ENCODE measurements at places on chromosomes 7 and 10.

DNA sequence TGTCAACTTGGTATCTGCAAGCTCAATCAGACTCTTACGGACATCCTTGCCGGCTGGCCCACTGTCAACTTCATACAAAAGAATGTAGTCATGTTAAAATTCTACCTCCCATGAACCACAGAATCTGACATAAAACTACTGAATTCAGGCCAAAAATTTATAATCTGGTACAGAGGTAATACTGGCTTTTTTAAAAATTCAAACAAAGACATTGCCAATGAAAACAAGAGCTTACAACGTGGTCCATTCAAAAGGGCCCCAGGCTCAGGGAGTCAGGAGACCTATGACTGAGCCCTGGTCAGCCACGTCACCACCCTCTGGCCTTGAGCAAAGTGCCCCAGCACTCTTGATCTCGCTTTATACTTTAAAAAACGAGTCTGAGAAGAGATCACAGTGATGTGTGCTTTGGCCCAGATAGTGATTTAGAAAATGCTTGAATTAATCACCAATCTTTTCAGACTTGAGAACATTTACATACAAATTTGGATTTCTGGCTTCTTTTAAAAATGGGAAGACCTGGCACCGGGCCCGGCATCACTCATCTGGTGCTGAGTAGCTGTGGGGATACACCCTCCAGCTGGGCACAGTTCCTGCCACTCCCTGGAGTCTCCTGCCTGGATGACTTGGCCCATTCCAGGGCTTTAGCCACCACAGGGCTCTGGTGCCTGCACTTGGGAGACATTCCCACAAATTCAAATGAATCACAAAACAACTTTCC lies 94.1 kb downstream of the PIP4K2A start:
- DNase-seq = peak; percentile 45

GRCh38 chr10:88073682-88074081 lies 210.3 kb downstream of the PTEN start:
- no peak for DNase-seq

DNA sequence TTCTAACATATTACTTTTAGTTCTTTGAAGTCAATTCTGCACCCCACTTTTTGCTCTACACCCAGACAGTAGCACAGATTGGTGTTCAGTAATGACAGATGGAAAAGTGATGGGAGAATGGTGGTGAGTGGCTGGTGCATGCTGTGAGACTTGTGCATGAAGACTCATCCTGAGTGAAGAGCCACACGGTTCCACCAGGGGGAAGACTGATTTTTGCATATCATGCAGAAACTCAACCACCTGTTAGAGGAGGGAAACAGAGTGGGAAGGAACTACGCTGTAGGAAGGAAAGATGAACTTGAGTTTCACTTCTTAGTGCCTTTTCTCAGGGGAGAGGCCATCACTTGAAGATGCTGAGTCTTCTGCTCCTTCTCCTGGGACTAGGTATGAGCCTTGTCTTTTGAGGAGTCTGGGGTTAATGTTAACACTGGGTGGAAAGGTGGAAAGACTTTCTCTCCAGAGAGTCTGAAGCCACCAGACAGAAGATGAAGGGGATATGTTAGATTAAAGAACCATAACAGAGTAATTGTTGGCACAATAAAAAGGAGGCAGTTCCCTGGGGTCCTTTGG lies 9.3 kb upstream of the PRSS1 start:
- no peak for DNase-seq

GRCh38 chr10:126686268-126686667 lies 15.8 kb upstream of the C10orf90 start:
- DNase-seq = no peak

DNA sequence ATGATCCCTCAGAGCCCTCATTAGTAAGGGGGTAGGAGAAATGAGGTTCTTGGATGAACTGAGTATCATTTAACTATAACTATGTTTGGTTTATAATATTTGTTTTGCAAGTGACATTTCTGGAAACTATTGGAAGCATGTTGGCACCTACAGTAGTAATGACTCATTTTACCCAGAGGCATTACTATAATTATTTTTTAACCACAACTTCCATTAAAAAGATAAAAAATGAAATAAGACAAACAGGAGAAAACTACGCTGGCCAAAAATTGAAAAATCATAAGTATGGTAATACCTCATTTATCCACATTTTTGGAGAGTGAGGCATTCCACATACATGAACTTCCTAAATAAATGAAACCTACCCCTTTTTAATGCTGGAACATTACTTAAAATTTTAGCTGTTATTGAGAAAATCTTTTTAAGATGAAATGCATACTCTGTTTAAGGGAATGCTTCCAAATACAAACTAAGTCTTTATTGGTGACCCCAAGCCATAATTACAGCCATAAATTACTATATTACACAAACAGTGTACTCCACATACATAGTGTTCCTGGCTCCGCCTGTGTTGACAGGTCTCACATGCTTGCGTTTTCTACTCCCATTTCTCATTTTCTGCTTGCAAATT lies 84.6 kb upstream of the CAPZA2 start:
- DNase-seq = no peak

DNA sequence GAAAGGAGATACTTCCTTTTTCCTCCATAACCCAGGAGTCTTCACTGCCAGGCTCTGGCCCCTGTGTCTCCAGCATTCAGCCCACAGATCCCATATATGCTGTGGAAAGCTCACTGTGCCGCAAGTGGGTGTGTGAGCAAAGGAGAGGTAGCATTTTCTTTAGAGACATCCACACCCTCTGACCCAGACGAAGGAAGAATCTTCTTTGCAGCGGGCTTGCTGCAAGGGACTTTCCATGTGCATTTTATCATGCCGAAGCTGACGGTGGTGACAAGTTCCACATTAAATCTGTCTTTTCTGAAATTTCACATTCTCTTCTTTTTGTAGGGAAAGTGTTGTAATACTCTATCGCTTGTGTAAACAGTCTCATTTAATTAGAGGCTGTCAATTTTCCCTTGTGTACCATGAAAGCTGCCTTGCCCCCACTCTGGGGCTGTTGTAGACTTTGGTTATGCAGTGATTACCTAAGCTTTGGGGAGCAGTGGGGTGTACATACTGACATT lies 409.5 kb downstream of the SUGCT start:
- no peak for DNase-seq

DNA sequence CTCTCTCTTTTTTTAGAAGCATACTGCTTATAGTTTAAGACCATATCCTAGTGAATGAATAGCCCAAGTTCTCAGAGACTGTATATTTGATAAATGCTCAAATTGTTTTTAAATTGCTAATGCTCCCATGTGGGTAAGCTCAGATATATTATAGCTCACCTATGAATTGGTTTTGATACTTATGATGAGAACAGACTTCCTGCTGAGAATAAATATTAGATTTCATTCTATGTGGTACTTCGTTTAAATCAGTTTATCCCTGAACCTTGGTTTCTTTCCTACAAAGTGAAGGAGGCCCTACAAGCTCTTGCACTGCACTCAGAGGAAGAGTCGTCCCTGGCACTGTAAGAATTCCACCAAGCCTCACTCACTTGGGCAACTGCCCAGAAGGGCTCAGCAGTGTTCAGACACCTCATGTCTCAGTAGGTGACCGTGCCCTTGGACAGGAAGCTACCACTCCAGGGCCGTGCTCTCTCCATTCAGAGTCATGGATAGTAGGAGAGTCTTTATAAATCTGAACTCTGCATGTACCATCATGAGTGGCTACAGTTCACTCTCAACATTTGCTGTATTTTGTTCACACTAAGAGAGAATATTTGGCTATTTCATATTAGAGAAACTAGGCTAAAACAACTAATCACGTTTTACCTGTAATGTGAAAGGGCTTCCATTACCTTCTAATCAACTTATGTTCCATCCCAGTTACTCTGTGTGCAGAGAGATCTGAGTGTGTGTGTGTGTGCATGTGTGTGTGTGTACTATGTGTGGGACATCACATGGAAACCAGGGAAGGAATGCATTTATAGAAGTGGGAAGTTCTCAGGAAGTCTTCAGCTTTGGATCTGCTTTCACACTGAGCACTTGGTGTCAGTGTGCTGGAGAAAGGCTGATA lies 93.8 kb downstream of the PTPRE start:
- no peak for DNase-seq

DNA sequence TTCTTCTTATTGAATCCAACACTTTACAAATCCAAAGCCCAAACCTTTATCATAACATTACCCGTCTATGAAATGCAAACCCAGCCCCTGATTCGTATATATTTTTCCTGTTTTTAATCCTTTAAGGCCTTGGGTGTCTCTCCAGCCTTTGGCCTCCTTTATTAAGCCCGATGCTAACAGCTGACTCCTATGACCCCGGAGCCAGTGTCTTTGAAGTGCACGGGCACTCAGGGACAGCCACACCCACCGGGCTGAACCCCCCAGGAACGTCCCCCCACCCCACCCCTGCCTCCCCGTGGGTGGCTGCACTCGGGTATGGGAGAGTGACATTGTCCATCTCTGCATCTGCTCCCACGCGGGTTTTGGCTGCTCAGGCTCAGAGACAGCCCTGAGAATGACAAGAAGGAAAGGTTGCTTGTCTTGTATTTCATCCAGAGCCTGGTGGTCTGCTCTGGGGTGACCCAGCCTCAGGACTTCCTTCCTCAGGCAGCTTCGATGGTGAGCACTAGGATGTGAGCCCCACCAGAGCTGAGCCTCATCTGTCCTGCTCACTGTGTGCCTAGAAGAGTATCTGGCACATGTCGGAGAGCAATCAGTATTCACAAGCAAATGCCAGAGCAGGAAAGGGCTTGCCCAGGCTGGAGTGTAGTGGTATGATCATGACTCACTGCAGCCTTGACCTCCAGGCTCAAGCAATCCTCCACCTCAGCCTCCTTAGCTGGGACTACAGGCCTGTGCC lies 210.4 kb downstream of the SKIDA1 start:
- DNase-seq = peak; percentile 15

DNA sequence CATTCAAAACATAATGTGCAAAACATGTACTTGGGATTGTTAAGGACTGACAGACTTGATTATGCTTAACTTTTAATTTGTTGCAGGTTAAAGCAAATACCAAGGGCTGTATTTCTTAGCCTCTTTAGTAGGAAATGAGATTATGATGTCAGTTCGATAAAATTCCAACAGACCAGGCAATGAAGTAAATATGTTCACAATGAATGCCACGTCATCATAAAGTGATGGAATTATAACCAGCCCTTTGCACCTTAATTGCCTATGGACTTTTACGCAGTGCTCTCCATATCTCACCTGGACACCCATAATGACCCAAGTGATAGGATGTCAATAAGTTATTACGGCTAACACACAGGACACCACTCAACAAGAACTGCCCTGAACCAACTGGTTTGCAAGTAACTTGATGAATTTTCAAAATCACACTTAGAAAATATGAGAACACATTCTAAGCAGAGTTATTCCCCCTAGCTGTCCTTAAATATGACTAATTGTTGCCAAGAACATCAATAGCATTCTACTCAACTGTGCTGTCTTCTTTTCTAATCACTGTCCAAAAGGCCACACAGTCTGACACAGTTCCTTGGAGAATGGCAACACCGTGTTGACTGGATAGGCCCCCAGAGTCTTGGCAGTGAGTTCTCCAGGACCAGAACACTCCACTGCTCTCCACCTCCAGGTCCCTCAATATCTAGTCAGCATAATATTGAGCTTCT lies 115.0 kb downstream of the CHCHD3 start:
- no peak for DNase-seq

DNA sequence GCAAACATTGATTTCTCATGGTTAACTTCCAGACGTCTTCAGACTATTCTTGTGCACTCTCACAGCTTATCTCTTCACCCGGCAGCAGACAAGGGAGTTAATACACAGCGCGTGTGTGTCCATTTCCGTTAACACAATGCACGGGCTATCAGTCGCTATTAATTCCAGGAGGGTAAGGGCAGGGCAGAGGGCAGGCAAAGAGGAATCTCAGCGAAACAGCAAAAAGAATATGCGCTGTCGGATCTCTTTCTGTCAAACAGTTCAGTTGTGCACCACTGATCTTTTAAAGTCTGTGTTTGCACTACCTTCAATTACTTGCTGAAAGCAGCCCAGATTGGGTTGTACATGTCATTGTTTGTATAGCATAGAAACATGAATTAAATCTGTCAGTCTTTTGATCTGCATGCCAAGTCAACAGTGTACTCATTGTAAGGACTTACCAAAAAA lies 41.1 kb upstream of the CABCOCO1 start:
- DNase-seq = no peak

- no peak for DNase-seq
These were observed 30.2 kb downstream of the LRRC27 start for GRCh38 chr10:132362151-132362611.

GRCh38 chr7:2652736-2653060 lies 20.9 kb downstream of the TTYH3 start:
- no peak for DNase-seq

GRCh38 chr7:17546592-17546991 lies 248.1 kb downstream of the AHR start:
- no peak for DNase-seq

DNA sequence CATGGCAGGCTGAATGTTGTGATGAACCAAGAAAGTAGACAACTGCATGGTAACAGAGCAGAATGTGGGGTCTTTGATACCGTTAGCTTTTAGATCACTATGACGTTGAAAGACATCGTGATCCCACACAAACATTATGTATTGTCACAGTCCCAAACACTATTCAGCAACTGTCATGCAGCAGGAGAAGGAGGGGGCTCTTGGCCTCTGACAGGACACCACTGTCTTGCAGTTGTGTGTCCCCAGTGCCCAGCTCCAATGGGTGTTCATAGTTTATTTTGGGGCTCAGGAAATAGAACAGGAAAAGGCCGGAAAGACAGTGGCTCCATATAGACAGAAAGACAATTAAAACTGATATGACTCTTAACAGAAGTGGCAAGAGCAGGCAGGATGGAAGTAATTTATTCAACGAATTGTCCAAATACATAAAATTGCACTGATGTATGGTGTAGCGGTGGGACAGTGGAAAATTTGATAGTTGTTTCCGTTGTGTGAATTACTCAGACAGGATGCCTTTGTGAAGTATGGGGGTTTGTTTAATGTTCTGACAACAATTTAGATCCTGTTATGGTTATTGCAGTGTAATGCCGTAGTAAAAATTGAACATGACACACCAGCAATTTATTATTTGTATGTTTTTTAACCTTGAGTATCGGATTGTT lies 292.0 kb downstream of the LRMDA start:
- DNase-seq = no peak

DNA sequence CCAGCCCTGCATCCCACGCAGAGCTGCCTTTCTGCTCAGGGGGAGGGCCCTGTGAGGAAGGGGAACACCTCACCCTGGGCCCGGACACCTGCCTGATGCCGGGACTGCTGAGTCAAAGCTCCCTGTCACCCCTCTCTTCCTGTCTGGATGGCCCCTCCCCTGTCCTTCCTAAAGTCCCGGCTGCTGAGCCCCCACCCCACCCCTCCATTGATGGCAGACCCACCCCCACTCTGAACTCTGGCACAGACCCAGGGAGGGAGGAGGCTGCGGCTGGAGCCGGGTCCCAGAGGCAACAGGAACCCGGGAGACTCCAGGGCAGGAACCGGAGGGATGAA lies 78.7 kb downstream of the ELFN1 start:
- DNase-seq = no peak

- no peak for DNase-seq
These were observed 150.7 kb upstream of the SHH start for GRCh38 chr7:155962968-155963300.

GRCh38 chr7:70646536-70647248 lies 485.3 kb upstream of the GALNT17 start:
- DNase-seq = peak; percentile 4

- no peak for DNase-seq
These were observed 8.6 kb downstream of the FBXW4 start for GRCh38 chr10:101686133-101686925.
